ENCODE measurements at places on chromosomes 16 and 17. TPM values are rescaled to one million over a fixed set of nuclear protein-coding genes. Genes with fewer than 3 reads are reported as not detected.

Gene WNT3
- 0.16 TPM for polyA plus RNA-seq

- no peak for DNase-seq
These were observed 12.8 kb downstream of the RETREG3 start for GRCh38 chr17:42596386-42596785.

DNA sequence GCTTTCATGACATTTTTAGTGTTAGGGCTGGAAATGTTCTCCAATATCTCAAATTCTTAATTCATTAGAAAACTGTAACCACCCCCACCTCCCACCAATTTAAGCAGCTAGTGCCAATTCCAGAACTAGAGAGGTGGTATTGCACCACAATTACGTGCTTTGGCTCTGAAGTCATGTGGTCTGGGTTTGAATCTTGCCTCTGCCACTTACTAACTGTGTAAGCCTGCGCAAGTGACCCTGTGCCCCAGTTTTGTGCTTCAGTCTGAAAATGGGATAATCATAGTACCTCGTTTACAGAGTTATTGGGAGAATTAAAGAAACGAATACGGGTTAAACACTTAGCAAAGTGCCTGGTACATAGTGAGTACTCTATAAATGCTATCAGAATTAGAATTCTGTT lies 14.2 kb upstream of the MPHOSPH6 start:
- no peak for DNase-seq

Gene NCOR1
- polyA plus RNA-seq = 91.1 TPM

Gene NPIPA2
- 20.8 TPM for polyA plus RNA-seq

DNA sequence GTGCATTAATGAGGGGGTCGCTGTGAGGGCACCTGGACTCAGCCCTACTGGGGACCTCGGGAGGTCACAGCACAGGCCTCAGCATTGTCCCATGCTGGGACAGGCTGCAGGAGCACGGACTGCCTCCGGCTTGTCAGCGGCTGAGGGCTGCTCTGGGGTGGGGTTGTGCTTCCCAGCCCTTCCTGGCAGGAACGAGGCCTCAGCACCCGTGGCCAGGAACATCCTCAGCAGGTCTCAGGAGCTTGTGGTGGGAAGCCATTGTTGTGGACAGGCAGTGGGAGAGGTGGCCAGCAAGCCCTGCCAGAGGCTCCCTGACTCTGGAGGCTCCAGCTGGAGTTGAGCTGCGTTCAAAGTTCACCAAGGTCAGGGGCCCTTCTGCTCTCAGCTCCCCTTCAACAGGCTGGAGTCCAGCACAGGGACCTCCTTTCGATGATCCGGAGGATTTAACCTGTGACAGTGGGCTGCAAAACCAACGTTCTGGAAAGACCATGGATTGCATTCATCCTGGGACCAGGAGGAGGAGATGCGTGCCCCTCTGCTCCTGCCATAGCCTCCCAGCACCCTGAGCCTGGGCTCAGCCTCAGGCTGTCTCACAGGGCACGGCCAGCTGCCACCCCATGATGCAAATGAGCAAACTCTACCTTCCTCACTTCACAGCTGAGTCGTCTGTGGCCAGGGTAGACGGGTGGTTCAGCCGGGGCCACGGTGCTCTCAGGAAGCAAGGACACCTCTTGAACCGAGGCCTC lies 32.6 kb downstream of the FOXL1 start:
- no peak for DNase-seq

Gene ALDH3A2
- 170 TPM for polyA plus RNA-seq

DNA sequence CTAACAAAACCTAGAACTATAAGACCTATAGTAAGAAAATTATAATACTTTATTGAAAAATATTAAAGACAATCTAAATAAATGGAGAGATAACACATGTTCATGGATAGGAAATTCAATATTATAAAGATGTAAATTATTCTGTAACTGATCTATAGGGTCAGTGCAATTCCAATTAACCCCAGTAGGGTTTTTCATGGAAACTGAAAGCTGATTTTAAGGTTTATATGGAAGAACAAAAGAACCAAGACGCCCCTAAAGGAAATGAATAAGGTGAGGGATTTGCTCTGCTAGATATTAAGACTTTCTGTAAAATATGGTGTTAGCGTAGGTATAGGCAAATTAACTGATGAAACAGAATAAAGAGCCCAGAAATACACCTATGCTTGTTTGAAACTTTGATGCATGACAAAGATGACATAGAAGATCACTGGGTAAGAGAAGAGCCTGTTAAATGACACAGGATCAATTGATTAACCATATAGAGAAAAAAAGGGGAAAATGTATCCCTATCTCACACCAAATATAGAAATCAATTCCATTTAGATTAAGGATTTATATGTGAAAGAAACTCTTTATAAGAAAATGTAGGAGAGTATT lies 3.0 kb downstream of the ICAM2 start:
- DNase-seq = no peak

Measured in adrenal gland (tissue), 19 donors.